ENCODE measurements at places on chromosomes 2 and 18.

- DNase-seq = no peak
Observed at GRCh38 chr18:65792456-65793074, 41.8 kb downstream of the CDH7 start.

GRCh38 chr2:10222-10875 lies 36.0 kb downstream of the FAM110C start:
- DNase-seq = no peak

GRCh38 chr18:24935896-24936295 lies 416.1 kb downstream of the ZNF521 start:
- DNase-seq = no peak

DNA sequence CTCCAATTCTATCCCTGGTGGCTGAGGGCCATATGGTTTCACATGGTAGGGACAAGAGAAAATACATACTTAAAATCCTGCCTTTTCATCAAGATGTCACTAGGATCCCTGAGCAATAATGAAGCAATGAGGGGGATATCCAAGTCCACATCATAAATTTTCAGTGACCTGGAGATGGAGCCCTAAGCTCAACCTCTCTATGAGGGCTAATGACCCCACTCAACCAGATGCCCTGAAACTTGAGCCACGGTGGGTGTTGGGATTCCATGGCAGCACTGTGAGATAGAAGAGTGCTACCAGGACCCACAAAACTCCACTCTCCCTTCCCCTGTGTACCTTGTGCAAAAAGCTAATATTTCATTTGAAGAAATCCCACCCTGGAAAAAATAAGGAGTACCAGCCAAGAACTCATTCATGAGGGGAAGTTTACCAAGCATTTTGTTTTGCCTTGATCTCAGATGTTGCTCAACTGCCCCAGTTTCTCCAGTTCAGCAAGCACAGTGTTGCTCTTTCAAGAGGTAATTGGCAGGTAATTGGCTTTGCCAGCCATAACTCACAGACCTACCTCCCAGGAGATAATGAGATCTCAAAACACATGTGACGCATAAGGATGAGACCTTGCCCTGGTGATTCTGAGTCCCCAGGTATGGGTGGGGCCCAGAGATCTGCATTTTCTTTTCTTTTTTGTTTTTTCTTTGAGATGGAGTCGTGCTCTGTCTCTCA lies 51.0 kb upstream of the TTC39C start:
- no peak for DNase-seq

GRCh38 chr2:239161711-239162140 lies 239.1 kb downstream of the HDAC4 start:
- DNase-seq = no peak

DNA sequence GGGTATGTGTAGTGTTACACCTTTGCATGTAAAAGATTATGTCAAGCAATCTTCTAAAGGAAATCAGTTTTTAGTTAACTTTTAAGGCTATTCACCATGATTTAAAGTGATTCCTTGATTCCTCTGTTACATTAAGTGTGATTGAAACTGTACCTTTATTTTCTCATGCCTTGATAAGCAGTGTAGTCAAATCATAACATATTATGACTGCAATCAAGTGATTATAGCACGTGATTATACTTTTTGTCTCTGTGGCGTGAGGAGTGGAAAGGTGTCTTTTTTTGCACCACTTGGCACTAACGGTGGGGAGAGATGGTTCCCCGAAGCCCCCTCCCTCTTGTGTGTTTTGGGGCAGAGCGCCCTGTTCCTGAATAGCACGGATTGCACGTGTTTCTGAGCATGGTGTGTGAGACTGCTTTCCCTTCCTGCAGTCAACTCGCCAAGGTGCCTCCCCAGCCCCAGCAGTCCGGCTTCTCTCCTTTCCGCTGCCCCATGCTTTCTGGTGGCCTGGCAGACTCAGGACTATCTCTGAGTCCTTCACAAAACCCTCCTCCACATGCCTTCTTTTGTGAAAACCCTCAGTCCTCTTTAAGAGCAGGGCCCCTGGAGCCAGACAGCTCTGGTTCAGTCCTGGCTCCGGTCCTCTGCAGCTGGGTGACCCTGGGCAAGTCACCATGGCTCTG lies 68.4 kb downstream of the AGAP1 start:
- DNase-seq = no peak

- DNase-seq = no peak
Observed at GRCh38 chr18:3914109-3914508, 464.1 kb downstream of the TGIF1 start.

- DNase-seq = no peak
Observed at GRCh38 chr2:64062840-64063239, 43.6 kb upstream of the VPS54 start.

- DNase-seq = no peak
Observed at GRCh38 chr2:26462100-26462499, 15.8 kb downstream of the OTOF start.

DNA sequence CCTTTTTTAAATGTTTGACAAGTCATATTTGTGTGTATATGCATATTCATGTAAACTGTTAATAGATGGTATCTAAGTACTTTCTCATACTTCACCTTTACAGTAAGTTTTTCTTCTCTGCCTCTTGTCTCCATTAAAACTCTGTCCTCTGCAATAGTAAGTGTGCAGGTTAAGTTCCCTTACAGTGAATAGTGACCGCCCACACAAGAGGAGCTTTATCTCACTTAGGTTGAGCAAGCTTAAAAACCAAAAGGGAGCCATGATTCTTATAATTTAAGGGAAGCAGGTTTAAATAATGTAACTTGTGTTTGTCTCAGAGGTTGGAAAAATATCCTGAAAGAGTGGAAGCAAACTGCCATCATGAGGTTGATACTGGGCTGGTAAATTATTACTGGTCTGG lies 61.3 kb downstream of the MRPS9 start:
- no peak for DNase-seq
